ENCODE measurements at places on chromosomes 11 and 22.

- no peak for DNase-seq
Measured at GRCh38 chr11:24437123-24437522, 59.7 kb upstream of the LUZP2 start.

GRCh38 chr11:43925063-43925931, 17.1 kb upstream of the C11orf96 start:
- DNase-seq, result no peak

DNA sequence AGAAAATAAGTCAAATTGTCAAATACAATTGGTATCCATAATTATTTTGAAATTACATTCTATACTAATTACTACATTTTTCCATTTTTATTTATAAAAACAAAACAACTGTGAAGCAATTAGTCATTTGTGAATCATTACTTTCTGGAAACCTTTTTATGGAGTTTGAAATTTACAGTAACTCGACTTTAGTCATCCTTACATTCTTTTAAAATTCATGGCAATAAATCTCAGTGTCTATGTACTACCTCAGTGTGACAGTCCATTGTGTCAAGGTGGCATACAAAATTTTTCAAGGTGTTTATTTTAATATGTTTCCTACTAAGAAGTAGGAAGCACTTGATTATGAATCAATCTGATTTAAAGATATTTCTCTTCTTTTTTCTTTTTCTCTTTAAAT, 1949.4 kb upstream of the RAG2 start:
- DNase-seq, result no peak

- no peak for DNase-seq
Measured at GRCh38 chr11:3198815-3199214, 19.8 kb downstream of the MRGPRG start.

DNA sequence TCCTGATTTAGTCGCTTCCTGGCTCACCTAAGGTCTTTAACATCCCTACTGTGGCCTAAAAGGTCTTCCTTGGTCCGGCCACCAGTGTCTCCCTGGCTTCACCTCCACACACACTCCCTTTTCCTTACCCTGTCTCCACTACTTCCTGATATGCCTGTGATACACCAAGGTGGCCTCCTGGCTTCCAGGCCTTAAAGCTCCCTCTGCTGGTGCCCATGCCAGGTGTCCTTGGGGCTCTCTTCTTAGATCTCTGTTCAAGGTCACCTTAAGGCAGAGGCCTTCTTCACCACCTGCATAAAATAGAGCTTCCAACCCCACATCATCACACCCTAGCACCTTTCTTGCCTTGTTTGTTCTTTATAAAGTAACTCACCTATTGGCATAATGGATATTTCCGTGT, 787.7 kb downstream of the NTM start:
- DNase-seq, result no peak

DNA sequence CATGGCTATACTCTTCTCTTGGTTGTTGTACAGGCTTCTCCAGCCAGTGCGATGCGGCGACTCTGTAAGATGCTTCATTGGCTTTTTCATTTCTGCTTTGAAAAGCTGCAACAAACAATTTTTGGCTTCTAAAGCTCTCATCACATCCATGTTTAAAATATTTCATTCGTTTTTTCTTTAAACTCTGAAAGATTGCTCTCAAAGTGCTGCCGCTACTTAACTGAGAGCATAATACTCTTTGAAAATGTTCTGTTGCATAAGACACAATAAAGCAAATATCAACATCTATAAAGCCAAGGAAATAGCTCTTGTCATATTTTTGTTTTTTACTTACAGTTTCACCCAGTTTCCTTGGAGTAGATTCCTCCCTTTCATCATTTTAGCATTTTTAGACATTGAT, 468.3 kb downstream of the TBC1D22A start:
- no peak for DNase-seq

DNA sequence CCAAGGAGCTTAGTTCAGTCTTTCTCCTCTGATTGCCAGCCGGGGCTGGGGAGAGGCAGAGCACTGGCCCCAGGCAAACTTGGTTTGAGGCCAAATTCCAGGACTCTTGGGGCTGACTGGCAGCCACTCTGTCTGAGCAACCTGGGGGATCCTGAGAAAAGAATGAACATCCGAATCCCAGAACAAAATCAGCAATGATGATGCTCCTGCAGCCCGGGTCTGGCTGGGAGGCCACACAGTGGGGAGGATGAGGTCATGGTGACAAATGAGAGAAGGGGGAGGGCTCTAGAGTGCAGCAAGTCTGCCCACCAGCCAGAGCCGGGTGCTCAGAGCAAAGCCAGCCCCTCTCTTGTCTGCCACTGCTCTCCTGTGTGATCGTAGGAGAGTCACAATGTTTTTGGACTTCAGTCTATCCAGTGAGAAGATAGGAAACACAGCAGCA, 71.8 kb upstream of the PAX6 start:
- DNase-seq, result no peak

DNA sequence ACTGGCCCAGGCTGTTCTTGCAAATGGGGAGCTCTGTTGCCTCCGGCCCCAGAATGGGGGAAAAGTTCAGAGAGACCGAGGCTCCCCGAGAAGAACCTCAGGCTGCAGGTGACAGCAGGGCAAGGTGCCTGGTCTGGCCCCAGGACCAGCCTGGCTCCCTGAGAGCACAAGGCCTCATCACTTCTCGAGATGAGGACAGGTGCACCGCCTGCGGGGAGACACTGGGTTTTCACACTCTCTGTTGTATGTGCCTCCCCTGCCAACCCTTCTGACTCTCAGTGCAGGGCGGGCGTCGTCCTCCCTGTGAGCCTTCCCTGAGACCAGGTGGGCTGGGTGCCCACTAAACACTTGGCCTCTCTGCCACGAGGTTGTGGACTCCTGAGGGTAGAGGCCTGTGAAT, 102.2 kb downstream of the BCR start:
- no peak for DNase-seq

GRCh38 chr11:111569476-111569875, 29.0 kb downstream of the LAYN start:
- no peak for DNase-seq

- DNase-seq, result no peak
Measured at GRCh38 chr22:23398701-23399366, 181.3 kb downstream of the IGLL1 start.

DNA sequence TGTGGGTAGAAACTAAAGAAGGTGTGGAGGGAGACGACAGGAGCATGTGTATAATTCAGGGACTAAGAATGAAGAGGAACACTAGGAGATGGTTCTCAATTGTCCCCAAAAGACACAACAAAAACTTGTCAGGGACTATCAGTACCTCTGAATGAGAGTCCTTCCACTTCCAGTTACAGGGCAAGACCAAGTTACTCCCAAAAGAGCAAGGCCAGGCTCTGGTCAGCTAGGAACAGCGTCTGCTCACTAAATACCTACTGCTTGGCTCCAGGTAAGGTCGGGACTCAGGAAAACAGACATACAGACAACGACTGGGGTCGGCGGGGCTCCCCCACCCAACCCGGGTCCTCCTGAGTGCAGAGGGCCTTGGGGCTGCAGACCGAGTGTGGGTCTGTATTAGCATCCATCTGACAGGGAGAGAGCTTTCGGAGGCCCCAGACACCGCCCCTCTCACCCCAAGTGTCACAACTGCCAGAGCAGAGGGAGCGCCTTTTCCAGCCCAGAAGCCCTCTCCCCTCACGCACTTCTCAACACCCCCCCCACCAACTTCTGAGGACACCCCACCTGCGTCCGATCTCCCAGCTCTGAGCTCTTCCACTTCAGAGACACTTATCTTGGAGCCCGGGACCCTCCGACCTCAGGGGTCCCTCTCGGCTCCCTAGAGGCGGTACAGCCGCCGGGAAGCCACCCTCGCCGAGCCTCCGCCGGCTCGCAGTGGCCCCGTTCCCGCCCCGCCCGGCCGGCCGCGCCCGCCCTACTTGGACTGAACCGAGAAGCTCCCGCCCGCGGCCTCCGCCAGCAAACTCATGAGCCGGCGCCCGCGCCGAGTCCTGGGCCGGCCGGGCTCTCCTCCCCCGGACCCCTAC, 522 bp downstream of the RHOG start:
- peak; percentile 45 for DNase-seq

GRCh38 chr11:20045098-20045688, 115.1 kb downstream of the DBX1 start:
- DNase-seq, result no peak

GRCh38 chr11:64801561-64802369, 1.2 kb downstream of the MAP4K2 start:
- DNase-seq, result peak; percentile 23

DNA sequence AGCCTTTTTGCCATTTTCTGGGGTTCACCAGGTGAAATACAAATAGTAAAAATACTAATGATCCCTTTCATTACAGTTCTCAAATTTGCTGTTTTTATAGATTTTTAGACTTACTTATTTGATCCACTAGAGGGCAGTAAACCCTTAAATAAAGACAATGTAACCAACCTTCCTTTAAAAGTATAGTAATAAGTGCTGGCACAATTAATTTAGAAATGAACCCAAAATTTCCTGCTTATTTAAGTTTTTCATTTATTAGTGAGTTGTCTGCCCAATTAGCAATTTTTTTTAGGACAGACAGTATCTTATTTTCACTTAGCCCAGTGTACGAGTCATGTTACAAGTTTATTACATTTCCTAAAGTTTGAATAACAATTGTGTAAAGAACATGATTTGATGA, 4.7 kb downstream of the DDIAS start:
- no peak for DNase-seq

GRCh38 chr11:10539339-10539738, 1.6 kb downstream of the RNF141 start:
- DNase-seq, result no peak

DNA sequence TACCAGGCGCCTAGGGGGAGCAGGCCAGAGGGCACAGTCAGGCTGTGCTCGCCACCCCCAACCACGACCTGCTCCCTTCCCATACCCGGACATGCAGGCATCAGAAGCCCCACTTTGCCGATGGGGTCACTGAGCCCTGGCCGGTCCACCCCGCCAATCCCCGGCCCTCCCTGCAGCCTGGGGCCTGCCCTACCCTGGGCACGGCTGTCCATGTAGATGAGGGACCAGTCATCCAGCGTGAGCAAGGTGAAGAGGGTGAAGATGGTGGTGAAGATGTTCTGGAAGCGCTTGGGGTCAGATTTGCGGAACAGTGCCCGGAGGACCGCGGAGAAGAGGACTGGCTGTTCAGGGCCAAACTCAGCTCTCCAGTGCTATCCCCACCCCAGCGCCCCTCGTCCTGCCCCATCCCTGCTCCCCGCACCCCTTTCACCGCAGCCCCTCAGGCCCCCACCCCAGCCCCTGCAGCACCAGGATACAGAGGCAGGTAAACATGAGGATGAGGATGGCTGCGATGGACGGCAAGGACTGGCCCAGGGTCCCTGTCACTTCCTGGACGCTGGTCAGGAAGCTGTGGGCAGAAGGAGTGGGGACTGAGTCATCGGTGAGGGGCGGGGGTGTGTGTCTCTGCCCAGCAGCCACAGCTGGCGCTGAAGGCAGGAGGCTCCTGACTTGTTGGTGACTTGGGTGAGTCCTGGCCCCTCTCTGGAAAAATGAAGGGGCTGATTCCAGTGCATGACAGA, 5.5 kb downstream of the CATSPER1 start:
- DNase-seq, result peak; percentile 24

GRCh38 chr11:36622431-36623136, 24.5 kb upstream of the RAG2 start:
- no peak for DNase-seq
